ENCODE measurements at places on chromosomes 4 and X. TPM values are rescaled to one million over a fixed set of nuclear protein-coding genes. Genes with fewer than 3 reads are reported as not detected.

The RAB33B gene
- 5.6 TPM for total RNA-seq

The SPATA4 gene
- total RNA-seq: not detected

The IQSEC2 gene
- 1.2 TPM for total RNA-seq

The LPAR4 gene
- total RNA-seq: not detected

The ZXDB gene
- 6.8 TPM for total RNA-seq

The MSANTD1 gene
- total RNA-seq: 0.66 TPM

The ARHGAP6 gene
- total RNA-seq: 0.08 TPM

The SLC7A11 gene
- total RNA-seq: 1.2 TPM

The ERVMER34-1 gene
- 0.21 TPM for total RNA-seq

The TLR6 gene
- total RNA-seq: 0.95 TPM

The ARSD gene
- 0.73 TPM for total RNA-seq
